ENCODE measurements at places on chromosomes 2 and 18.

GRCh38 chr2:86491088-86491487, 49.9 kb downstream of the KDM3A start:
- DNase-seq: no peak

DNA sequence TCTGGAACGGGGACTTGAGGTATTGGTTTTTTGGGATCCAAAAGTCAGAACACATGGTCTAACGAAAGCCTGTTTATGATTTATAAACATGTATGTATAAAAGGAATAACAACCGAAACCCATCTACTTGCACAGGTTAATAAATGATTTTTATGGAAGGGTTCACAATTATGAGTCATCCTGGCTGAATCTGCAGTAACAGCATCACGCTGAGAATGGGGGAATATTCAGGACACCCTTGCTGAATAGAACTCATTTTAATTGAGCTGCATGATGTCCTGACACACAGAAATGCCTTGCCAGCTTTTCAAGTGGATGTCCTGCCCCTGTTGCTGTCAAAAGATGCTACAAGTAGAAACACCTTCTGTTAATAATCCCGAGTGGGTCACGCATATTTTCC, 54.7 kb upstream of the TGFA start:
- no peak for DNase-seq

DNA sequence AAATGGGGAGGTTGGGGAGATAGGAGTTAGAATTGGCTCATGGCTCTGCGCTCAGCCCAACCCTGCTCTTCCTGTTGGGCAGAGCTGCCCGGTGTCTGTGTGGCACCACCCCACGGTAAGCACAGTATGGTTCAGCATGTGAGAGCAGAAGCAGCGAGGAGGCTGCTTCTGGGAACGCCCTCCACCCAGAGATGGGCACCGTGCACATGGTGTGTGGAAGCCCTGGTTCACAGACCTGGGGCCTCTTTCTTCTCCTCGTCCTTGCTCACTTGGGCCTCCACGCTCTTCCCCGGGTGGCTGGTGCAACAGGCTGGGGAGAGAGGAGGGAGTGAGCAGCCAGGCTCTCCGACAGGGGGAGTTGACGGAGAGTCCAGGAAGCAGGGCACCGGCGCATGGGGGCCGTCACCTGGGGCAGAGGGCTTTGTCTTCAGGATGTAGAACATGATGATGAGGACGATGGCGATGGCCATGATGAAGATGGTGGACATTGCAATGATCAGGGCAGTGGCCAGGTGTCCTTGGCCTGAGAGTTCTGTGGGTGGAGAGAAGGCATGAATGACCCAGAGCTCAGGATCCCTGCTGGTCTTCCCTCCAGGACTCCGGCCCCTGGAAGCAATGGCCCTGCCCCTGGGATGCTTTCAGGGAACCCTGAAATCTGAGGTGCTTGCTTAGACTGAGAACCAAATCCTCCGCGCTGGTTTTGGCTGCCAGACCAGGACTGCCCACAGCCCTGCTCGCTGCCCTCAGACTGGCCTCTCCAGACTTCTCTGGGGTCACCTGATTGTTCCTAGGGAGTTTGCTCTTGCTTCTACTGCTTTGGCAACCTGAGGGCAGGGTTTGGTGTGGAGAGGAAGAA, 78.3 kb downstream of the EDAR start:
- DNase-seq: no peak

DNA sequence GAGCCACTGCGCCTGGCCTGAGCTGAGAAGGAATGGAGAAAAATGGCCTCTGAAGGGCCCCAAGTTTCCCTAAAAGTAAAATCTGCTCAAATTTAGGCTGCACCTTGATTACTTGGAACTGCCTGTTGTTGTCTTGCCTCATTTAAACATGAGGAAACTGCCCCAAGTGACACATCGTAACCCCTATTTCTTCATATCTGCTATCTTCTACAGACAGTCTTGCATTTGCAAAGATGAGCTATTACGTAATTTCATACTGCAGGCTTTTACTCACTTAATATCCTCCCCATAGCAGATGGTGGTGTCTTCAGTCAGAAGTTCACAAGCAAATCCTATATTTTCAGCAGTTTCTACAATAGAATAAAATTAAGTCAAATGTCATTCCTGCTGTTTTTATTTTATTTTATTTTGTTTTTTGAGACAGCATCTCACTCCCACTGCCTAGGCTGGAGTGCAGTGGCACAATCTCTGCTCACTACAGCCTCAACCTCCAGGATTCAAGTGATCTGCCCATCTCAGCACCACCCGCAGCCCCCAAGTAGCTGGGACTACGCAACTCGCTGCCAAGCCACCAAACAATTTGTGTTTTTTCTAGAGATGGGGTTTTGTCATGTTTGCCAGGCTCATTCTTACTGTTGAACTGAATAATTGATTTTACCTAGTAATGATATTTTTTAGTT, 45.3 kb upstream of the NARS1 start:
- no peak for DNase-seq

- DNase-seq: no peak
Measured at GRCh38 chr2:142914507-142915313, 37.2 kb downstream of the KYNU start.

DNA sequence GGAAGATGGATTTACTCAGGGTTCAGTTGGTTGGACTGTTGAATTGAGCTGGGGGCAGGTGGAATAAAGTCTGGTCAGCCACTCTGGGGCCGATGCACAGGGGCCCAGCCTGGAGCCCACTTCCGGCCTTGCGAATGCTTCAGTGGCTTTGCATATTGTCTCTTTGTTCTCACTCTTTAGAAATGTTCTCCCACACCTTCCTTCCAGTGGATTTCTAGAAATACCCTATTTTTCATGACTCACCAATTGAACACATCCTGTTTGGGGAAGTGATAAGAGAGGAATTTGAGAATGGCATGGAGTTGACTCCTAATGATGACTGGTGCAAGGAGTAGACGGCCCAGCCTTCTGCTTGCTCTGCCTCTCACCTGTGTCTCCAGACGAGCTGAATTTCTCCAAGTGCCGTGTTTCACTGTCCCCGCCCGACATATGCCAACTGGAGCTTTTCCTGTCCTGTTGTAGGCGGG, 28.1 kb downstream of the ASAP2 start:
- no peak for DNase-seq

GRCh38 chr2:162241571-162241970, 1.7 kb downstream of the FAP start:
- no peak for DNase-seq

- DNase-seq: no peak
Measured at GRCh38 chr2:210169516-210170195, 1.6 kb downstream of the KANSL1L start.

DNA sequence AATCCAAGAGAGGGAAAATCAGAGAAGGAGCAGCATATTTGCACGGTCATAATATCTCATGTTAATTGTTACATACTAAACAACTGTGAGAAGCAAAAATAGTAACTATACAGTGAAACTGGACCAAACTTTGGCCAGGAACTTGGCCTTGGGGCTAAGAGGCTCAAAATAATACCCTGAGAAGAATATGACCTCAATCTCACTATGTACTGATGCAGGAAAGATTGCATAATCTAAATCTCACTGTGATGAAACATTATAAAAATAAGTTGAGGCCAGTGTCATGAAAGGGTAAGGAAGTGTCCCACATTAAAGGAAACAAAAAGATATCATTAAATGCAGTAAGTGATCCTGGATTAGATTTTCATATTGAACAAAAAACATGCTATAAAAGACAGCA, 36.5 kb downstream of the ZRANB3 start:
- no peak for DNase-seq

GRCh38 chr2:231727621-231728020, 19.3 kb downstream of the PTMA start:
- DNase-seq: no peak

DNA sequence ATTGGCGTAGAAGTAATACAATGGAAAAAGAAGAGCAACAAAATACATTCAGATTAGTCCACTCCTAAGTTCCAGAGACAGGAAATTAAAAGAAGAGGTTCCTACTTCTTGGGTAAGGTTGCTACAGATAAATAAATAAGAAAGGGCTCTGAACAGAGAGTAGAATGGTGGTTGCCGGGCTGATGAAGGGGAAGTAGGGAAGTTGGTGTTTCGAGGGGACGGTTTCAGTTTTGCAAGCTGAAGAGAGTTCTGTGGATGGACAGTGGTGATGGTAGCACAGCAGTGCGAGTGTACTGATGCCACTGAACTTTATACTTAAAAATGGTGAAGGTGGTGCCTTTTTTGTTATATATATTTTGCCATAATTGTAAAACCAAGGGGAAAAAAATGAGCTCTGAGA, 48.2 kb downstream of the CABYR start:
- DNase-seq: no peak

DNA sequence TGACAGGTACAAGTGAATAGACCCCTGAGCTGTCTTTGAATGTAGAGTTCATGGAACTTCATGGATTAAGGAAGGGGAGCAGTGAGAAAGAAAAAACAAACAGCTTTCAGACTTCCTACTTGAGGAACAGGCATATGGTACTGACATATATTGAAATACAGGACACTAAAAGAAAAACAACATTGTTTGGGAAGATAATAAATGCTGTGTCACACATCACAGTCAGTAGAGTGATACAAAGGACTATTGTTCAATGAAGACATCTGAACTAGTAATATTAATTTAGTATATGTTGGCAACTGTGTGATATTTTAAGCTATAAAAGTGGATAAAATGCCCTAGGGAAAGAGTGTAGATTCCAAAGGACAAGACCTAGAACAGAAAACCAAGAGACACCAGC, 3.3 kb downstream of the DSC2 start:
- no peak for DNase-seq

- no peak for DNase-seq
Measured at GRCh38 chr2:25989154-25989553, 6.9 kb upstream of the KIF3C start.

DNA sequence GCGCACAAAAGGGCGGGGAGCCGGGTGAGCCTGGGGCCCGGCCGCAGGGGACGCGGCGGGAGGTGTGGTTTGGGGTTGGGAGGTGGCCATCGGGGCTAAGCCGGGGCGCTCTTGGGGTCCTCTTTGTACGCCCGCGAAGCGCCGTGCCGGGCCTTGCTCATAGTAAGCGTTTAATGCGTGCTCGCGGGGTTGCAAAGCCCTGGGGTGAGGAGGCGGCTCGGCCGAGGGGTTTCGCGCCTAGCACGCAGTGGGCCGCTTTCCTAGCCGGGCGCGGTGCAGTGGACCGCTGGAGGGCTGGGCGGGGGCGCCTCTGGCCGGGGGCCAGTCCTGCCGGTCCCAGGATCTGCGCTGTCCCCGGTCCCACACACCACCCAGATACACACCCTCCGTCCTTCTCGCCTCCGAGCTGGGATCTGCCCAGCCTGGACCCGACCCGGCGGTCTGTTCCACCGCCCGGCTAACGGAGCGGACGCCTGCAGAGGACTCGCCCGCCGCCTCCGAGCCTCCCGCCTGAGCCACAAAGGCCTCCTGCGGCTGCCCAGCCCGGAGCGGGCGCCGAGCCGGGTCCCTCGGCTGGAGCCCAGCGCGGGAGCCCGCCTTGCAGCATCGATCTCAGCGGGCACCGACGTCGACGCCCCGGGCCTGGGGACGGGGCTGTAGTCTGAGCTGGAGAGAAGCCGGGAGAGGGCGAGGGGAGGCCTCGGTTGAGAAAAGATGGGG, 564 bp downstream of the DPYSL5 start:
- no peak for DNase-seq

DNA sequence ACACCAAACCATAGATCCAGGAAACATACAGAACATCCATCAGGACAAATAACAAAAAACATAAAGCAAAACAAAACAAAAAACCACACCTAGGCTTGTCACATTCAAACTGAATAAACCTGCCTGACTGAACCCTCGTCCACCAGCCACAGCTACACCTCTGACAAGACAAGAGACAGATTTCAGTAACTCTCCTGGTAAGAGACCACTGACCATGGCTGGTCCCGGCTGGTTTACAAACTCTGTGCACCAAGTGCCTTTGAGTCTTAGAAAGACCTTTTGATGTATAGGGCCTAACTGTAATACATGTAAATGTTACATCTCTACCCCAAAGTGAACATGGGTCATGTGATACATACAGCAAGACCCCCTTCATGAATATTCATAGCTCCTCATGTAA, 4.8 kb upstream of the SLC66A2 start:
- no peak for DNase-seq

- DNase-seq: peak; percentile 57
Measured at GRCh38 chr18:43596105-43596712, 318.9 kb upstream of the SYT4 start.

DNA sequence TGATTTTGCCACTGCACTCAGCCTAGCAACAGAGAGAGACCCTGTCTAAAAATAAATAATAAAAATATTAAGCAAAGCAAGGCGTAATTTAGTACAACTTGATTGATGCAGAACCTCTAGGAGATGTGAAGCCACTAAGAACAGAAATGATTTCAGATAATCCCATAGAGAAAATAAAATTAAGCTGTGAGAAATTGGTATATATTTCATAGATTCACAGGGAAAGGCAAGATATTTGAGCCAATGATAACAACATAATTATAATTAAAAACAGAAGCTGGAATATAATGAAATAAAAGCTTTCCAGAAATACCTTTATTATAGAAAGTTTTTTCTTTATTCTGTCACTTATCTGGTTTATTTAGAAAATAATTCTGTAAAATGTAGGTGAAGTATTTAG, 88.9 kb upstream of the GULP1 start:
- no peak for DNase-seq

DNA sequence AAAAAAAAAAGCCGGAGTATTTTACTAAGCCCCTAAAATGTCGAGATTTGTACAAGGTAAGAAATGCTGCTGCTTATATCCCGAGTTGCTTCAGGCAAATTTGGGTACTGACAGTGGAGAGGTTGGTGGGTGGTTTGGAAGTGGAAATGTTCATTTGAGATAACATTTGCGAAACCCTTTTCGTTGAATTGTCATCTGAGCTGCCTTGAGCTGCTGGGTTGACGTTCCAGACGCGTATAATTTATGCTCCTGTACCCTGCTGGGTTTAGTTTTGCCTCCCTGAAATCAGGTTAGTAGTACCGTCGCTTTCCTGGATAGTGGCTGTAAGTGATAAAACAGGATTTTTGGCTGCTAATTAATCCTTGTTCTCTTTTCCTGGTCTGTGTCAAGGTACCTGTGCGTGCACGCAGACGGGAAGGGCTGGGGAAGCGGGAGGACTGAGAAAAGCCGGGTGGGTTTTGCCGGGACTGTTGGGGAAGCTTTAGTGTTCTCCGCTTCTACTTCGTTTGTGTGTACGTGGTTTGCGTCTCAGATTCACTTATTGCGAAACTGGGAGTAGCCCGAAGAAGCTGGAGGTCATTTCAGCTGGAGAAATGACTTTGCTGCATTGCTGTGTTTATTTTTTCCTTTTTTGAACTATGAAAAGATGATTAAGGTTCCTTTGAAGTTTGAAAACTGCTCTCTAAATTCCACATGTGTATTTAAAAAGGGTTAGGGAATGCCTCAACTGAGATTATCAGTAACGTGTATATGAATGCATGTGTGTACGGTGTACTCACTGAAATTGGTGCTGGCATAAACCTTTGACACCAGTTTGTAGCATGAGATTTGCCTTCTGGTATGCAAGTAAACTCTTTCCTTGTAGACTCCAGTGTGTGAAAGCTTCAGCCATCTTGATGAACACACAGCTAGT, 709 bp downstream of the UGP2 start:
- DNase-seq: no peak

- DNase-seq: no peak
Measured at GRCh38 chr2:221389904-221390303, 182.2 kb downstream of the EPHA4 start.

GRCh38 chr18:9055185-9055584, 47.3 kb upstream of the NDUFV2 start:
- no peak for DNase-seq
